Stimulated activated CD8-positive, alpha-beta memory T cell treated with anti-CD3 and anti-CD28 coated beads, Interleukin-7, amount 100 ng/mL, for 1 hour (primary cell): ENCODE measurements at places on chromosomes 4 and X.
A peak's percentile ranks its signal among the peaks of the same experiment; 100 is the strongest.

- DNase-seq, result no peak
These were observed 12.3 kb downstream of the STARD8 start for GRCh38 chrX:68659786-68660185.

- peak; percentile 31 for DNase-seq
These were observed 11.2 kb upstream of the CCNQ start for GRCh38 chrX:153609917-153610835.

GRCh38 chrX:370963-371745 lies 15.6 kb downstream of the PPP2R3B start:
- DNase-seq, result no peak

GRCh38 chr4:126541820-126542219 lies 1090.9 kb upstream of the INTU start:
- DNase-seq, result no peak

GRCh38 chr4:175745329-175745728 lies 66.7 kb downstream of the GPM6A start:
- no peak for DNase-seq

GRCh38 chr4:141711211-141711610 lies 74.8 kb downstream of the IL15 start:
- no peak for DNase-seq

DNA sequence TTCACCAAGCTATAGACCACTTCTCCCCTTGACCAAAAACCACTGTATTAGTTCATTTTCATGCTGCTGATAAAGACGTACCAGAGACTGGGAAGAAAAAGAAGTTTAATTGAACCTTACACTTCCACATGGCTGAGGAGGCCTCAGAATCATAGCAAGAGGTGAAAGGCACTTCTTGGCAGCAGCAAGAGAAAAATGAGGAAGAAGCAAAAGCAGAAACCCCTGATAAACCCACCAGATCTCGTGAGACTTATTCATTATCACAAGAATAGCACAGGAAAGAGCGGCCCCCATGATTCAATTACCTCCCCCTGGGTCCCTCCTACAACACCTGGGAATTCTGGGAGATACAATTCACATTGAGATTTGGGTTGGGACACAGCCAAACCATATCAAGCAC lies 97.8 kb downstream of the DOCK11 start:
- DNase-seq, result no peak

DNA sequence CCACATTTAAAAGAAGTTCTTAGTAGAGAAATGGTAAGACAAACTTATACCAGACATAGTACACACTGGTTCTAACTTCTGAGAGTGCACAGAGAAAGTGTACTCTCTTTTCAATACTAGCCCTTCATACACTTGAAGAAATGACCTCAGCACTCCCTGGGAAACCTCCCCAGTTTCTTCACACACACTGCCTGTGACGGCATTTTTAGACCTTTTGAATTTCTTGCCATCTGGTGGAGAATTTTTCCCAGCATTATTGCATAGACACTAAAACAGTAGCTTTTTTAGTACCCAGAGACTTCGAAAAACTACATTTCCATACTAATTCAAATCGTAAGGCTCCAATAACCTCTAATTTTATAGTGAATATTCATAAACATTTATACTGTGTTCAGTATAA lies 341.6 kb upstream of the MAOA start:
- no peak for DNase-seq

DNA sequence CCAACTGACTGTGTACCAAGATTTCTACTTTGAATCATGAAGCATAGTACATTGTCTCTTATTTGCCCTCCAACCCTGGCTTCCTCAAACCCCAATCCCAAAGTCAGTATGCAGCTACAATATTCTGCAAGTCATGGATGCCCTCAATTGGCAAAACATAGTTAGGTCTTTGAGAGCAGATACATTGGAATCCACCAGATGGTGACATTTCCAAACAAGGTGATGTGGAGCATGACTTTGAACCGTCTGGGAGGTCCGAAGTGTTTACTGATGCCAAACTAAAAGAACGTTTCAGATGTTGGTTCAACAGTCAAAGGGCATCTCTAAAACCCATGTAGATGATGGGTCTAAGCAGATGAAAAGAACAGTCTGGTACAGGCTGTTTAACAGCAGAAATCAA lies 43.7 kb upstream of the FRMD7 start:
- DNase-seq, result no peak

DNA sequence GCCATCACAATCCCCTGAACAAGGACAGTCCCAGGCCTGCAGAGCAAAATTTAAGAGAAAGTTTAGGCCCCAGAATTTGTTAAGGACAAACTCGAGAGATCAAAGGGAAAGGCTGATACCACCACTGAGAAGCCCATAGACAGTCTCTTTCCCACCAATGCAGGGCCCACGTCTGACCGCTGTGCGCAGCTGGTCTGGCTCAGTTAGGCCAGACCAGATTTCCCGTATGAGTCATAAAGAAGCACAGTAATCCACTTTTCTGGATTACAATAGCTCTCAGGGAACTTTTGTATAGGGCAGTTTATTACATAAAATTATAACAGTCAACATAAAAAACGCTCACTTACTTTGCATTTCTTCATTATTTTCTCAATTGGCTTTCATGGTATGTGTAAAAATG lies 259.5 kb downstream of the RCHY1 start:
- DNase-seq, result no peak

- no peak for DNase-seq
These were observed 75.1 kb downstream of the TENM3 start for GRCh38 chr4:182318256-182318655.

DNA sequence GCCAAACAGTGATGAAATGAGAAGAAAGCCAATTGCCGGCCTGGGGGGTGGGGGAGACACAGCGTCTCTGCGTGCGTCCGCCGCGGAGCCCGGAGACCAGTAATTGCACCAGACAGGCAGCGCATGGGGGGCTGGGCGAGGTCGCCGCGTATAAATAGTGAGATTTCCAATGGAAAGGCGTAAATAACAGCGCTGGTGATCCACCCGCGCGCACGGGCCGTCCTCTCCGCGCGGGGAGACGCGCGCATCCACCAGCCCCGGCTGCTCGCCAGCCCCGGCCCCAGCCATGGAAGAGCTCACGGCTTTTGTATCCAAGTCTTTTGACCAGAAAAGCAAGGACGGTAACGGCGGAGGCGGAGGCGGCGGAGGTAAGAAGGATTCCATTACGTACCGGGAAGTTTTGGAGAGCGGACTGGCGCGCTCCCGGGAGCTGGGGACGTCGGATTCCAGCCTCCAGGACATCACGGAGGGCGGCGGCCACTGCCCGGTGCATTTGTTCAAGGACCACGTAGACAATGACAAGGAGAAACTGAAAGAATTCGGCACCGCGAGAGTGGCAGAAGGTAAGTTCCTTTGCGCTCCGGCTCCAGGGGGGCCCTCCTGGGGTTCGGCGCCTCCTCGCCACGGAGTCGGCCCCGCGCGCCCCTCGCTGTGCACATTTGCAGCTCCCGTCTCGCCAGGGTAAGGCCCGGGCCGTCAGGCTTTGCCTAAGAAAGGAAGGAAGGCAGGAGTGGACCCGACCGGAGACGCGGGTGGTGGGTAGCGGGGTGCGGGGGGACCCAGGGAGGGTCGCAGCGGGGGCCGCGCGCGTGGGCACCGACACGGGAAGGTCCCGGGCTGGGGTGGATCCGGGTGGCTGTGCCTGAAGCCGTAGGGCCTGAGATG lies at the start of gene SHOX:
Gene SHOX, plus strand, starts transcription at position 180 of the 885 bp plus-strand sequence. Its CDS starts 107 bp downstream, at position 287.
- no peak for DNase-seq

DNA sequence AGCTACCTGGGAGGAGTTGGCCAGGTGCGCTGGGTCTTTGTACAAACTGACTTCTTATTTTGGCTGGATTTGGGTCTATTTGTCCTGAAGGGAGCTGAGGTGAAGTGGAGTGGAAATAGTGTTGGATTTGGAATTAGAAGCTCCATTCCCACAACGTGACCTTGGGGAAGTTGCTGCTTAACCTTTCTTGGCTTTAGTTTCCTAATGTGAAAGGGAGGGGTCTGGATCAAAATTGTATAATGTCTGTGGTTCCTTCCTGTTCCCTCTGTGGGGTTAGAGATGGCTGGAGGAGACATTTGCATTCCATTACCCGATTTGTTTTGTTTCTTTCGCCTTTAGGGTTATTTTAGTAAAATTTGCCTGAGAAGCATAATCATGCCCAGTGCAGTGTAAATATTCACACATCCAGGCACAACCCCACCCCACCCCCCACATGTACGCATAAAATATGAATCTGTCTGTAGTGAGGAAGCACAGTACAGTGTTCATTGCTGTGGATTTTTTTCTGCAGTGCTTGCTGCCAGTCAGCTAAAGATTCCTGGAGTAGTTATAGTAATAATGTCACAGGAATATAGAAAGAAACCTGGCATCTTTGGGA lies 21.5 kb downstream of the JADE1 start:
- DNase-seq, result no peak

DNA sequence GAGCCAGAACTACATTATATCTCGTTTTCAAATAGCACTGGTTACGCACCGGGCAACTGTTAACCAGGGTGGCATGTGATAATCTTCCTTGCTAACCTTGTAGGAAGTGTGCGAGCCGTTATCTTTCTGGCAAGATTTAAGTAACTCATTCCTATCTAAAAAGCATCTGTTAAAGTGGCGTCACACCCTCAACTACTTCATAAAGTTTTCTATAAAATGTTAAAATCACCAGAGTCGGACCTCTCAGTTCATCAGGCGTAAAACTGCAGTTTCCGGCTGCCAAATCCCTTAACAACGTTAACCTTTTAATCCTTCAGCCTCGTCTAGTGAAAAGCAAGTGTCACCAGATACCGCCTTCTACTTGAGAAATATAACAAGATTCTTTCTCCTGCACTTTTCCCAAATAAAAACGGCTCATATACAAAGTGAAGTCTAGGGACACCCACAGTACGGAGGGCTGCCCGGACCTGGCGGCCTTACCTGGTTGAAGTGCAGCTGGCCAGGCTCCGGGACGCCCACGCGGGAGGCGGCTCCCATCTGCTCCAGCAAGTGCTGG lies 1.2 kb downstream of the SLC39A8 start:
- DNase-seq, result peak; percentile 17

GRCh38 chrX:17449866-17450265 lies 74.9 kb downstream of the NHS start:
- no peak for DNase-seq

GRCh38 chr4:156946516-156947424 lies 24.8 kb downstream of the PDGFC start:
- no peak for DNase-seq

DNA sequence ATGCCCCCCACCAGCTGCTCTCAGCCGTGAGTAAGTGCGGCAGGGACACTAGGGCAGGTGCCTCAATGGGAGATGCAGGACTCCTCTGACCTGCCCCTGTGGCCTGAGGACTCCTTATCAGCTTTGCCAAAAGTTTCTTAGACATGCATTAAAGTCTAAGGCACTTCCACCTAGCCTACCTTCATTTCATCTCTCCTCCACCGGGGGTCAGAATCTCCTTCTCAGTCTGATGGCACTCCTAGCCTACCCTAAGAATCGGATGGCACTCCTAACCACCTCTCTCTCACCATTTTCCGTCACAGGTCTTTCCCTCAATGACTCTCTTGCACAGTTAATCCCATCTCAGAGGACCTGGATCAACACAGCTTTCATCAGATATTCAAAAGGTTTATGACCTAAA lies 85.9 kb downstream of the OTC start:
- no peak for DNase-seq

DNA sequence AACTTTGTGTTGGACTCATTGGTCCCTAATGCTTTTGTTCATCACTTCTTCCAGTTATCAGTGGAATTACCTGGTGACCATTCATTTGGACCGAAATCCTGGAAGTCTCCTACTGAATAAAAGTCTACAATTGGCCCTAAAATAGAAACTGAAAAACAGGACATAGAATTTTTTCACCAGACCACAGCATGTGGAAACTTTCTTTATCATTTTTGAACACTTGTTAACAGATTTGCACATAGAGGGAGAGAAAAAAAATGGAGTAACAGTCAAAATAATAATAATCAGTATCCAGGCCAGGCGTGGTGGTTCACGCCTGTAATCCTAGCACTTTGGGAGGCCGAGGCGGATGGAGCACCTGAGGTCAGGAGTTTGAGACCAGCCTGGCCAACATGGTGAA lies 7.1 kb downstream of the EPGN start:
- DNase-seq, result no peak

GRCh38 chr4:114807759-114808404 lies 209.3 kb downstream of the UGT8 start:
- no peak for DNase-seq

DNA sequence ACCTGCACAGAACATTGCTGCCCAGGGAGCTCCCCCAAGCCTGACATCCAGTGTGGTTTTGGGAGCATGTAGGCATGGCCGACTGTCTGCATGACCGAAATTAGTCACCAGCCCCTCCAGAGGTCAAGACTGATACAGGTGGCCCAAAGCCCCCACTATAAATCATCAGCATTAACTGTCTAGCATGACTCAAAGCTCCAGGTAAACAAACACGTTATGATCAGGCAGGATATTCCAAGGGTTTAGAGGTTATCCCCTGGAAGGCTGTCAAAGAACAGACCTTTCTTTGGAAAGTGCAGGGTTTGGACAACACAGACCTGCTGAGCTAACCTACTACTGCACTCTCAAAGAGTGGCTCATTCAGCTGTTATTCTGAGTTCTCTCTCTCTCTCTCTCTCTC lies 2.1 kb upstream of the FAM9A start:
- no peak for DNase-seq

GRCh38 chrX:43964936-43965335 lies 8.3 kb downstream of the NDP start:
- DNase-seq, result no peak

DNA sequence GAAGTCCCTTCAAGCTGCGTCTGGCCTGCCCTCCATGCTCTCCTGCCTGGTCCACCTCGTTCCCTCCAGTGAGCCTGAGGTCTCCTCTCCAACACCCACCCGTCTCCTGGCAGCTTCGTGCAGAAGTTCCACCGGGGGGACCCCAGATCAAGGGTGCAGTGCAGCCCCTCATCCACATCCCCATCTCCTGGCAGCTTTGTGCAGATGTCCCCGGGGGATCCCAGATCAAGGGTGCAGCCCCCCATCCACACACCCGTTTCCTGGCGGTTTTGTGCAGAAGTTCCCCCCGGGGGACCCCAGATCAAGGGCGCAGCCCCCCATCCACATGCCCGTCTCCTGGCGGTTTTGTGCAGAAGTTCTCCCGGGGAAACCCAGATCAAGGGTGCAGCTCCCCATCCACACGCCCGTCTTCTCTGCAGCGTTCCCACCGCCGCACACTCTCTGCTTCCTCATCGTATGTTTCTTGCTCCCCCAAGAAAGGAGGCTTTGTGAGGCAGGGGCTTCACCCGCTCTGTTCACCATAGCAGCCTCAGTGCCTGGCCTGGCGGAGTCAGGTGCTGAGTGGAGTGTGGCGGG lies 35.7 kb downstream of the PIGG start:
- DNase-seq, result no peak

- no peak for DNase-seq
These were observed 24.7 kb upstream of the HERC3 start for GRCh38 chr4:88567591-88567990.

GRCh38 chr4:67087897-67088296 lies 457.4 kb downstream of the CENPC start:
- DNase-seq, result no peak
